HAP-1 (cell line): ENCODE measurements at places on chromosomes 1 and 21.

- DNase-seq: no peak
These were observed 359.3 kb downstream of the ADGRL2 start for GRCh38 chr1:82160036-82160435.

GRCh38 chr1:233607252-233608119, 6.4 kb upstream of the KCNK1 start:
- no peak for DNase-seq

DNA sequence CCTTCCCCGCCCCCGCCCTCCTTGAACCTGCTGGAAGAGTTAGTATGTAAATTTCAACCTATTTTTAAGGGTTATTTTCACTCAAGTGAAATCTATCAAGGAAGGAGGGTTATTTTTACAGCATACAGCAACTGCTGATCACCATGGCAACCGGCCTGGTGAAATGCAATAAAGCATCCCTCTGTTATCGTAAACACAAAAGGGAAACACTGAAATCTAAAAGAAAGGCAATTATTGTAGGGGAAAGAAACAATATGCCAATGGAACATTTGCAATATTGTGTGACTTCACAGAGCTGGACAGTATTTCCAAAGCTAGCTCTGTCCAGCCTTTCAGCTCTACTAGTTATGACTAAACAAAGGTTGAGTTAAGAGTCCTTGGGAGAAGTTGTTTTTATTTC, 588.3 kb upstream of the PBX1 start:
- DNase-seq: no peak

DNA sequence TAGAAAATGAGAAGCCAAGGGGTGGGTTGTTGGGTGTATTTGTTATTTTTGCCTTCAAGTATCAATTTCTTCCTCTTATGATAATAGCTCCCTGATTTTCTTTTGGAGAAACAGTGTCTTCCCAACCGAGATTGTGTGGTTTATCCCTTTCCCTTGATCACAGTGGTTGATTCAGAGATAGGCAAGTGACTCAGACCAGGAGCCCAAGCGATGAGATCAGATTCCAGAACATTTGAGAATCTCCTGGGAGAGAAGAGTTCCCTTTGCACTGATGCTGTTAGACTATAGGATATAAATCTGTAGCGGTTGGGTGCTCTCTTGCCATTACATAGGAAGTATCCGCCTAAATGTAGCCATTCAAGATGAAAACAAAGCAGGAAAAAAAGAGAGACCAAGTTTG, 90.1 kb upstream of the WDR26 start:
- DNase-seq: no peak

- no peak for DNase-seq
These were observed 34.4 kb downstream of the ZSWIM5 start for GRCh38 chr1:45172005-45172404.

DNA sequence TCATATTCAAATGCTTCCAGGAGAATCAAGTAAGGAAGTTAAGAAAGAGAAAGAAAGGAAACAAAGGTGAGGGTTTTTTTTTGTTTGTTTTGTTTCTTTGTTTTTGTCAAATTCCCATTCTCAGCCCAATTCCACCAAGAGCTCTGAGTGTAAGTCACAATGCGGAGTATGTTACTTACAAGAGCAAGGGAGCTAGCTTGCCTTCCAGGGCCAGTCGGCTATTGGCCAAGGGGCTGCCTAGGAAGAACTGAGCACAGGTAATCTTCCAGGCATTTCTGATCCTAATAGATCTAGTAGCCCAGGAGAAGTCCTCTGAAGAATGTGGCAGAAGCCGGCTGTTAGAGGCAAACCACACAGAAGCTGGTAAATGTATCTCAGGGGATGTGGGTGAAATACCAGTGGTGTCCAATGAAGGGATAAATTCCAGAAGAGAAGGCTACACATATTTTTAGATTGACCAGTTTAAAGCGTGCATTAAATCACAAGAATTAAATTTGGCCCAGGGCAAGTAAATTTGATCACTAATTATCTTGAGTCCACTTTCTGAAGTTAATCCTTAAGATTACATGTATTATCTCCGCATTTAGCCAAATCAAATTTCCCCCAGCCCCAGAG, 239.6 kb upstream of the ADAMTS5 start:
- no peak for DNase-seq

- no peak for DNase-seq
These were observed 51.6 kb upstream of the CNTN2 start for GRCh38 chr1:204991342-204991844.

DNA sequence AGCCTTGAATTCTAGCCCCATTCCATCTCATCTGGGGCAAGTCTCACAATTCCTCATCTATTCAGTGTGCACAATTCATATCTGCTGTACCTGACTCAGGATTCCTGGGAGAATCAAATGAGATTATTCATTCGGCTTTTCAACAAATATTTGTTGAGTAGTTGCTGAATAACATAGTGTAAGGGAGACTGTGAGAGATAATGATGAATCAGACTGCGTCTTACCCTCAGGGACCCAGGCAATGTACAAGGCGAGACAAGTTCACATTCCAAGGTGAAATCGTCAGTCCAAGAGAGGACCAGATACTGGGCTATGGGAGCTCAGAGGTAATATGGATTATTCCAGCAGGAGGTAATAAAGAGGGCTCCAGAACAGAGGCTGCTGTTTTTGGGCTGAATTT, 67.8 kb upstream of the SMYD2 start:
- no peak for DNase-seq

- DNase-seq: peak; percentile 48
These were observed 5.5 kb downstream of the ZBTB18 start for GRCh38 chr1:244056577-244056976.
